ENCODE measurements at places on chromosomes 7 and 10. TPM values are rescaled to one million over a fixed set of nuclear protein-coding genes. Genes with fewer than 3 reads are reported as not detected.
A peak's percentile ranks its signal among the peaks of the same experiment; 100 is the strongest.

- H3K27ac ChIP-seq = peak overlapping the region; percentile 6
- no peak overlapping the region for H3K4me3 ChIP-seq
- no peak for DNase-seq
- peaks cover 73% of the 10 kb centered on the region for H3K36me3 ChIP-seq
Measured at GRCh38 chr10:72219235-72219814, 3.2 kb upstream of the ASCC1 start.

DNA sequence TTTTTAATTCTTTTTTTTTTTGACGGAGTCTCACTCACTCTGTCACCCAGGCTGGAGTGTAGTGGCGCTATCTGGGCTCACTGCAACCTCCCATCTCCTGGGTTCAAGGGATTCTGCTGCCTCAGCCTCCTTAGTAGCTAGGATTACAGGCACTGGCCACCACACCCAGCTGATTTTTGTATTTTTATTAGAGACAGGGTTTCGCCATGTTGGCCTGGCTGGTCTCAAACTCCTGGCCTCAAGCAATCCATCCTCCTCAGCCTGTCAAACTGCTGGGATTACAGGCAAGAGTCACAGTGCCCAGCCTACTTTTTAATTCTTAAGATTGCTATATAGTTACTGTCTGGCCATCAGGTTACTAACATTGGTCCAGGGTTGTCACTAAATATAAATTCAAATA lies 59.6 kb downstream of the ZNF277 start:
- H3K4me3 ChIP-seq = no peak overlapping the region
- H3K4me1 ChIP-seq = no peaks in the 10 kb centered on the region
- no peak for DNase-seq

DNA sequence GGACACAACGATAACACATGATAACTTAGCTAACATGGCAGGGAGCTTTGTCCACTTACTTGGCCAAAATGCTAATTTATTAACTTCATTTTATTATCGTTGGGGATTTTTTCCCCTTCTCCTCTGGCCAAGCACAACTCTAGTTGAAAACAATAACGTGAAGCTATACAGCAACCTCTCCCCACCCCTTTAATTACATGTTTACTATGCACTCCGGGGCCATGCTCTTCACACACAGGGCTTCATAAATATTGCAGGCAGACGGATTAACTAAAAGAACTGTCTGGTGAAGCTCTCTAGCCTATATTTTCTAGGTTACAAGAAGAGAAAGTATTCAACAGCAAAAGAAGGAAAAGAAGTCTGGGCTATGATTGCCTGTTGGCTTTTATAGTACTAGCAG lies 51.7 kb downstream of the XRCC2 start:
- no peaks in the 10 kb centered on the region for H3K27me3 ChIP-seq
- no peak overlapping the region for H3K27ac ChIP-seq
- no peak overlapping the region for H3K4me3 ChIP-seq
- H3K4me1 ChIP-seq = no peaks in the 10 kb centered on the region
- H3K36me3 ChIP-seq = no peaks in the 10 kb centered on the region

- H3K27ac ChIP-seq = no peak overlapping the region
- H3K4me3 ChIP-seq = no peak overlapping the region
- H3K27me3 ChIP-seq = no peaks in the 10 kb centered on the region
- no peaks in the 10 kb centered on the region for H3K4me1 ChIP-seq
Measured at GRCh38 chr7:93316730-93317129, 84.6 kb downstream of the VPS50 start.

GRCh38 chr7:111261496-111261895 lies 170.6 kb downstream of the LRRN3 start:
- no peak for DNase-seq
- H3K4me3 ChIP-seq = no peak overlapping the region
- H3K27me3 ChIP-seq = no peaks in the 10 kb centered on the region
- no peaks in the 10 kb centered on the region for H3K36me3 ChIP-seq
- no peaks in the 10 kb centered on the region for H3K4me1 ChIP-seq
- H3K27ac ChIP-seq = no peak overlapping the region

DNA sequence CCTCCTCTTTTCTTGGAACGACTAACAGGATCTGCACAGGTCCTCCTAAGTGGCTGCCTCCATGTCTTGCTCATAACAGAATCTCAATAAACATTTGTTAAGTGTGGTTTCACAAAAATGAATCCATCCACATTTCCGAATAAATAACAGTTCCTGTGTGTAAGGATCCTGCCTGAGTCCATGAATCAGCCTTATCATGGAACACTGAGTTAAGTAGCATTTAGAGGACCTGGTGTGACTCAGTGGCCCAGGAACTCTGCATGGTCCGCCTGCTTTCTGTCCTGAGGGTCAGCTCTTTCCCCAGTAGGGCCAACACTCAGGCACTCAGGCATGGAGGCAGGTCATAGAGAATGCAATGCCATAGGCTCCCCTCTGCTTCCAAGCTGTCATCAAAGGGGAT lies 15.8 kb upstream of the C10orf90 start:
- H3K27me3 ChIP-seq = no peaks in the 10 kb centered on the region
- no peak overlapping the region for H3K4me3 ChIP-seq
- no peaks in the 10 kb centered on the region for H3K4me1 ChIP-seq
- DNase-seq = no peak
- H3K27ac ChIP-seq = no peak overlapping the region
- H3K36me3 ChIP-seq = no peaks in the 10 kb centered on the region

GRCh38 chr10:117005026-117005526 lies at the start of gene SHTN1:
Gene SHTN1 (minus strand): TSS chr10:117005187. CDS start chr10:117005079, 108 bp downstream.
- H3K27me3 ChIP-seq = no peaks in the 10 kb centered on the region
- peak; percentile 87 for DNase-seq
- H3K36me3 ChIP-seq = peaks cover 21% of the 10 kb centered on the region

- H3K4me1 ChIP-seq = peaks cover 10% of the 10 kb centered on the region
- no peaks in the 10 kb centered on the region for H3K27me3 ChIP-seq
- H3K4me3 ChIP-seq = no peak overlapping the region
- H3K27ac ChIP-seq = no peak overlapping the region
- DNase-seq = no peak
Measured at GRCh38 chr7:22110881-22111280, 165.2 kb upstream of the CDCA7L start.

- no peak for DNase-seq
- H3K27ac ChIP-seq = no peak overlapping the region
- no peaks in the 10 kb centered on the region for H3K36me3 ChIP-seq
- H3K4me3 ChIP-seq = no peak overlapping the region
Measured at GRCh38 chr7:107230334-107230733, 61.5 kb downstream of the HBP1 start.

- H3K4me3 ChIP-seq = peak overlapping the region; percentile 60
- DNase-seq = peak; percentile 55
- no peaks in the 10 kb centered on the region for H3K27me3 ChIP-seq
- H3K4me1 ChIP-seq = peaks cover 79% of the 10 kb centered on the region
- peak overlapping the region; percentile 73 for H3K27ac ChIP-seq
Measured at GRCh38 chr7:129906700-129907099, 46.1 kb downstream of the UBE2H start.

- H3K4me3 ChIP-seq = no peak overlapping the region
- H3K4me1 ChIP-seq = no peaks in the 10 kb centered on the region
- peaks cover 69% of the 10 kb centered on the region for H3K27me3 ChIP-seq
- H3K36me3 ChIP-seq = no peaks in the 10 kb centered on the region
Measured at GRCh38 chr7:136018104-136018503, 40.9 kb upstream of the MTPN start.

ZNF239 gene
- 10.8 TPM for total RNA-seq

HYAL4 gene
- not detected for total RNA-seq

PRKRIP1 gene
- 20.2 TPM for total RNA-seq

ADAM8 gene
- total RNA-seq = 54.4 TPM

SPDYE9 gene
- not detected for total RNA-seq

WIPF3 gene
- total RNA-seq = 4.9 TPM

TMEM209 gene
- total RNA-seq = 26.8 TPM

SMKR1 gene
- 0.49 TPM for total RNA-seq

SH2D4B gene
- total RNA-seq = 0.24 TPM

Measured in Calu3 (cell line).